ENCODE measurements at places on chromosomes 7 and 10.

- DNase-seq: no peak
- H3K4me1 ChIP-seq: no peaks in the 10 kb centered on the region
- no peak overlapping the region for H3K4me3 ChIP-seq
- H3K27ac ChIP-seq: no peak overlapping the region
- no peaks in the 10 kb centered on the region for H3K27me3 ChIP-seq
Observed at GRCh38 chr10:15116225-15116624, 19.1 kb downstream of the RPP38 start.

DNA sequence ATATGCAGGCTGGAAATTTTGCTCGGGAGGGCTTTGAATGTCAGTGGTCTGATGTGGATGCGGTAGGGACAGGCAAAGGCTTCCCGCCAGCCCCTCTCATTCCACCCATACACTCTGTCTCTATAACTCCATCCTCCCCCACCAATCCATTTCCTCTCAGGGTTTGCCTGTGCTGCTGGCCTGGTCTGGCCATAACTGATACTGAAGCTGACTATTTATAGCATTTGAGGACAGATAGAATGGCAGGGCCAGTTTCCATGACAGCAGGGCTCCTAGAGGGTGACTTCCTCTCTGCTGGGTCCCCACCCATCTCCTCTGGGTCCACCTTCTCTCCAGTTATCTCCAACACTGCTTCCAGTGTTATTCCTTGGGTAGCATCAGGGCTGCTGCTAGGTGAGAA is 6.6 kb upstream of the PDLIM1 start:
- no peaks in the 10 kb centered on the region for H3K36me3 ChIP-seq
- H3K4me3 ChIP-seq: no peak overlapping the region
- H3K27ac ChIP-seq: no peak overlapping the region
- no peaks in the 10 kb centered on the region for H3K4me1 ChIP-seq
- no peaks in the 10 kb centered on the region for H3K27me3 ChIP-seq

GRCh38 chr10:100634034-100634433 is 98.3 kb downstream of the HIF1AN start:
- H3K27ac ChIP-seq: no peak overlapping the region
- no peaks in the 10 kb centered on the region for H3K4me1 ChIP-seq
- peaks cover 68% of the 10 kb centered on the region for H3K27me3 ChIP-seq
- DNase-seq: no peak

DNA sequence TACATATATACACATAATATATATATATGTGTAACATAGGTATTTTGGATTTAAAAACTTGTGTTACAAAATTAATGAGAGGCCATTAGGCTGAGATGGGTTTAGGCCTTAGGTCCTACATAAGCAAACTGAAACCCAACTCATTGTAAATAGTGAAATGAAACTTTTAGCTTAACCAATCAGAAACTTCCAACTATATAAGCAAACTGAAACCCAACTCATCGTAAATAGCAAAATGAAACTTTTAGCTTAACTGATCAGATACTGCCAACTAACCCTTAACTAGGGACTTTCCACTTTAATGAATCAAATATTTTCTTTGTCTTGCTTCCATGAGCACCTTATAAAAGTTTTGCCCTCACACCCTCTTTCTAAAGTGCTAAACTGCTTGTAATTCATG is 17.3 kb upstream of the SAMD9L start:
- H3K36me3 ChIP-seq: no peaks in the 10 kb centered on the region
- no peak for DNase-seq
- no peak overlapping the region for H3K4me3 ChIP-seq

DNA sequence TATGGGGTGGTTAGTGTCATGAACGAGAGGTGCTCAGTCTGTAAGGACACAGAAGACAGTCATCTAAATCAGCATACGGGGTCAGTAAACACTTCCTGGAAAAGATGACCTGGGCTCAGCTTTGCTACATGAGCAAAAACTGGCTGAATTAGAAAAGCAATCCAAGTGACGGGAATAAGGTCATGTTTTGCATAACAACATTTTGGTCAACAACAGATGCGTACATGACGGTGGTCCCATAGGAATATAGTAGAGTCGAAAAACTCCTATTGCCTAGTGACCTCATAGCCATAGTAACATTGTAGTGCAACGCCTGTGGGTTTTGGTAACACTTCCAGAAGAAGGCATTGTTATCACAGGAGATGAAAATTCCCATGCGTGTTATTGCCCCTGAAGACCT is 92.9 kb downstream of the CTNNA3 start:
- H3K4me3 ChIP-seq: no peak overlapping the region
- no peak for DNase-seq
- no peaks in the 10 kb centered on the region for H3K27me3 ChIP-seq

Measured in PC-9 (cell line).